ENCODE measurements at places on chromosomes 7 and 10.

DNA sequence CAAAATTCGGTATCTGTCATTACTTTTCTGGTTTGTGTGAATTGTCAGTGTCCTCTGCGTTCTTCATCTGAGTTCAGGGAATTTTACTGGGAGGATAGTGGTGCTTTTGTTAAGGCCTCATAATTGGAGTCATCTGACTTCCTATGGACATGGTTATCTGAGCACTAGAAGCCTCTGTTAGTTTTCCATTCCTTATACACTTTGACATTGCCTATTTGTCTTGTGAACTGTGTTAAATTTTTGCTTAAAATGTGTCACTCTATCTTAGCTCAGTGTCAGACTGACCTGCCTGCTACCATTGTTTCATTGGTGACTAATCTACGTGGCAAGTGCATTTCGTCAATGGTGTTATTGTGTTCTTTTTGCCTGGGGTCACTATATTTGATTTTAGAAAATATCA is 253.3 kb downstream of the SEMA3A start:
- no peak for DNase-seq

GRCh38 chr7:94710256-94710655 is 54.3 kb upstream of the SGCE start:
- DNase-seq: no peak

DNA sequence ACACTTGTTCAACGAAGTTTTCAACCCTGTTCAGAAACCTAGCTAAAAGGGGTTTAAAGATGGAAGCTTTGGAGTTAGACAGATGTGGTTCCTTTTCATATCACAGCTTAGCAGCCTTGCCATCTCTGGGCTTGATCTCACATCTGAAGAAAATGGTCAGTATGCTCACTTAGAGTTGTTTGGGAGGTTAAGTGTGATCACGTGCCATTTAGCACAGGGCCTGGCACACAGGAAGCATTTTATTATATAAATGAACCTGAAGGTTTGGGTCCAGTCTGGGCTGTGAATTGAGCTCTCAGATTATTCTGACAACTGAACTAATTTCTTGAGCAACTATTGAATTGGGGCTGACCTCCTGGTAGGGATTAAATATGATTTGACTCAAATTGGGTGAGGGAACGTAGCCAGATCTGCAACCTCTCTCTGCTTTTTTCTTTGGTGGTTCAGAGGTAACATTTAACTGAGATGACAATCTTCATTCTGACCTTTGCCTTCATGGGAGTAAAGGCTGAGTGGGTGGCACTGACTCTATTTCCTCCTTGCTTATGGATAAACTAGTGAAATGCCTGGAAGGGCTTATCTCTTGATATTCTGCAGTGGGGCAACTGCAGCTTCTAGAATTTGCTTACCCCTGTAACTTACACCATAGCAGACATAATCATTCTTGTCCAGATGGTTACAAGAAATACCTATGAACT is 10.2 kb upstream of the HKDC1 start:
- no peak for DNase-seq

DNA sequence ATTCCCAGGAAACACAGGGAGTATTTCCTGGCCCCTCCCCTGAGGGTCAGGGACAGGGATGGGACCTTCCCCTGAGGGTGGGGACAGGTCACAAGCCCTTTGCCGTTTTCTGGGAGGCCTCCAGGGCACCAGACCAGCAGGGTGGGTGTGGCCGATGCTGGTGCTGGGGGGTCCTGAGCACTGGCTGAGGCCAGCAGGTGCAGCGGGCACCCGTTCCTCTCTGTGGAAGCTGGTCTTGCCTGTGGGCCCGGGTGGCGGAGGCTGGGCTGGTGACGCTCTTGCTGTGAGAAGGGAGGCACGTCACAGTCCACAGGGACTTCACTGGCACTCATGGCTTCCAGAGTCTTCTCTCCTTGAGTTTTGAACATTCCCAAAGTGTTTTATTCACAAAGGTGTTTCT is 44.2 kb upstream of the CFAP46 start:
- DNase-seq: no peak

DNA sequence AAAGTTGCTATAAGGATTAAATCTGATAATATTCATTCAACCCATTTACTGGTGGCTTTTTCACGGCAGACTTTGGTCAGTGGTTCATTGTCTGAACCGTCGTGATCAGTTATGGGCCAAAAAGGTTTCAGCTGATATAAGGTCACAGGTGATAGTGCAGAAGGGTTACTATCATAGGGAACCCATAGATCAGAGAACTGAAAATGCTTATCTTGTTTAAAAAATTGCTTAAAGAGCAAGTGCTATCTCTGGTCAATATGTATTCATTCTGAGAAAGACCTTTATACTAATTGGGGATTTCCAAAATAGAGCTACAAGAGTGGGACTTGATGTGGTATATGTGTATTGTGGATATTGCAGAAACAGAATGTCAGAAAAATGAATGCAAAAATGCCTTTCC is 147.8 kb upstream of the SEMA3E start:
- no peak for DNase-seq

- peak; percentile 30 for DNase-seq
Measured at GRCh38 chr10:75035975-75036708, 75.3 kb upstream of the SAMD8 start.

- no peak for DNase-seq
Measured at GRCh38 chr10:76045174-76045573, 613.8 kb downstream of the LRMDA start.

- DNase-seq: no peak
Measured at GRCh38 chr10:77943121-77943901, 16.8 kb upstream of the DLG5 start.

GRCh38 chr7:134991469-134992339 is 5.4 kb downstream of the AGBL3 start:
- no peak for DNase-seq

DNA sequence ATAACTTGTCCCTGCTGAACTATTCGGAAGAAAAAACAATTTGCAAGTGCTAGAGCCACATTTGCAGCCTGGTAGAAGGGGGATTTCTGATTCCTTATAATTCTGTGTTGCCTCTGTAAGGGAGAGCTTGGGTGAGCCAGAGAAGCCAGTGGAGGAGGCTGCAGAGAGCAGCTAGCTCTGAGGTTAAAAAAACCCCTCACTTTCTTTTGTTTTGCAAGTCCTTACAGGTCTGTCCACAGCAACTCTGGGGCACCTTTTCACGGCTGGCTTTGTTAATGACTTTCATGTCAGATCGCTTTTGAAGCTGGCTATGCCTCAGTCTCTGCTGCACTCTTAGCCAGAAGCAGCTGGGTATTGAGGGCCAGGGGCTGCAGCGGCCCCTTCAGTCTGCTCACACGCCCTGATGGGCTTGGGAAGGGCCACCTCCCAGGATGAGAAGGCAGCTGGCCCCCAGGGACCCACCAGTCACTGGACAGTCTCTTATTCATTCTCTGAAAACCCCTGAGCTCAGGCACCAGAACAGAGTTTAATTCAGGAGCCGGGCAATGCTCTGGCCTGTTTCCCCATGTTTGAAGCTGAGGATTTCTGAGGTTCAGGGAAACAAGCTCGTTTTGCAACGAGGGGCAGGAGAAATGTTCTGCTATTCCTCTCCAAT is 30.9 kb downstream of the TRIM8 start:
- DNase-seq: no peak

DNA sequence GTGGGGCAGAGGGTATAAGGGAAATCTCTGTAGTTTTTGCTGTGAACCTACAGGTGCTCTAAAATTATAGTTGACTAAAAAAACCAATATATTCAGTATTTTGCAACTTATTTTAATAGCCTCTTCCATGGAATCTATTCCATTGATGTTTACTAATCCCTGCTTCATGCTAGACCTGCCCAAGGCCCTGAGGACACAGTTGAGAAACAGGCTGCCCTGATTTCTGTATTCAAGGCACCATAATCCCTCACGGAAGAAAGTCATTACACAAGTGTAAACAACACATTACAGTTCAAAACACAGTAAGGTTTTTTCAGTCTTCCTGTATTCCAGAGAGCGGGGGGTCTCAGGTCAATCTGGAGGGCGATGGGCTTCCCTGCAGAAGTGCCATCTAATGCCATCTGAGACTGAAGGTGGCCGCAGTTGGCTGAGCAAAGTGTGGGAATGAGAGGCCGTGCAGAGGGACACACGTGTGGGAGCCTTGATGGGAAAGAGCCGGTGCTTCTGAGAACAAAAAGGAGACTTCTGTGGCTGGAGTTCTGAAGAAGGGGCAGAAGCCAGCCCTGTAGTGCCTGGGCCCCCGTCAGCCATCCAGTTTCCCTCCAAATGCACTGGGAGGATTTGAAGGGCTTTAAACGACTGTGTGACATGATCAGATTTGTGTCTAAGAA is 146.9 kb downstream of the PTPN20 start:
- no peak for DNase-seq

DNA sequence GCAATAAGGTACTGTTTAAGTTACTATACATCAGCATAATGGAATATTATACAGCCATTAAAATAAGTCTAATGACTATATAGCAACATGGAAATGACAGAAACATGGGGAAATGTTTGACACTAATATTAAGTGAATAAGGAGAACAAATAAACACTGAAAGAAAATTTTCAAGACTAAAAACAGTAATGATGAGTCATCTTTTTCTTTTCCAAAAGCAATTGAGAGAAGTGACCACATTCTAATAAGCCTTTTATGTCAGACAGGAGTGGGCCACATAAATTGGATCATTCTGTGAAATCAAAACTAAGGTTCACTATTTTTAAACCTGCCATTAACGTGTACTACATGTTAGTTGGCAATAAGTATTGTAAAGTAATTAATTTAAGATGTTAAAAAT is 187.5 kb downstream of the AHR start:
- DNase-seq: no peak

DNA sequence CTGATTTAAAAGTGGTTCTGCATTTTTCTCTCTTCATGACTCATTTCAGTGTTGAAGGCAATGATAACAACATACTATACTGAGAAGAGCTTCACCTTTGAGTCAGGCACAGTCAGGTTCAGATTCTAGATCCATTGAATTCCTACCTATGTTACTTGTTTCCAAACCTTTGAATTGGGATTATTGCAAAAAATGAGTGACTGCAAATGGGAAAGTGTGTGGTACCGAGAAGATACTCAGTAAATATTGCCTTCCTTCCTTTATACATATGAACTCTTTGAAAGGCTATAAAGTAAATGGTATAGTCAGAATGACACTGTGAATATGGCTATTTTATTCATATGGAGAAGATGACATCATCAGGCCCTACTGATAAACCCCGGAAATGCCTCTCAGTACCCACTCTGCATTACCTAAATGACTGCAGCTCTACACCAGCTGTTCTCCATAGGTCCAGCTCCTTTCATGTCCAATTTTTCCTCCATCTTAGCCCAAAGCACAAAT is 66.7 kb upstream of the FGL2 start:
- no peak for DNase-seq

DNA sequence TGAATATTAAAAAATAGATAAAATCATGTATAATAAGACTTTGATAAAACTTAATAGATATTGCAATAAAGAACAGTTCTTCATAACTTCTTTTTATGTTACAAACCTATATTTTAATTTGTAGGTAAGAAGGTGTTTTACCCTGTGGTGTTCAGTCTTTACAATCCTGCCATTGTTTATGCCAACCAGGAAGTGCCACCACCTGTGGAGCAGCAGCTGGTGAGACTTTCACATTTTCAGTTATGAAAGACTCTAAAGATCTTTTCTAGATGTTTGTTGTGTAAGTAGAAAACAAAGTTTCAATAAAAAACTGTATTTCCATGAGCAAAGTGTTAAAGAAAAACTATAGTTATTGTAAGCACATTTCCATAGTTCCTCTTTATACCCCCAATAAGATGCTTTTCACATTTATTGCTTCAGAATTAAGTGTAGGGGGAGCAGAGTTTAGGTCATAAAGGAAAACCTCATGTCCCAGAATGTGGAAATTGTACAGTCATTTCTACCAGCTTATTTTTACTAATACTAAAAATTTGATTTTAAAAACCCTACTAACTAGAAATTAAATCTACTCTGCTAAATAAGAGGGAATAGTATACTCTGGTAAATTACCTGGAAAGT is 28.7 kb downstream of the CSGALNACT2 start:
- DNase-seq: no peak

GRCh38 chr7:45259966-45260646 is 102.5 kb downstream of the RAMP3 start:
- peak; percentile 53 for DNase-seq

DNA sequence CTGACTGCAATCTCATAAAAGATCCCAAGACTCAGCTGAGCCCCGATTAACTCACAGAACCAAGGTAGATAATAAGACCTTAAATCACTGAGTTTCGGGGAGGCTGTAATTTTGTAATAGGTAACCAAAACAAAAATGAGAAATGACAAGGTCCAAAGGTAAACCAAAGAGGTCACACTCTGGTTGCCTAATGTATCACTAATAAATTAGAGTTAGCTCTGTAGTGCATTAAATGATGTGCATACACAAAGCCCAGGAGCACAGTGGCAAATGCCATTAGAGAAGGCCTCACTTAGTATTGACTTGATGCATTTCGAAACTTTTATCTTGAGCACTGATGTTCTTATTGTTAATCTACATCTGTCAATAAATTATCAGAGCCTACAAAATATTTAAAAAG is 237.7 kb upstream of the CCDC6 start:
- no peak for DNase-seq

DNA sequence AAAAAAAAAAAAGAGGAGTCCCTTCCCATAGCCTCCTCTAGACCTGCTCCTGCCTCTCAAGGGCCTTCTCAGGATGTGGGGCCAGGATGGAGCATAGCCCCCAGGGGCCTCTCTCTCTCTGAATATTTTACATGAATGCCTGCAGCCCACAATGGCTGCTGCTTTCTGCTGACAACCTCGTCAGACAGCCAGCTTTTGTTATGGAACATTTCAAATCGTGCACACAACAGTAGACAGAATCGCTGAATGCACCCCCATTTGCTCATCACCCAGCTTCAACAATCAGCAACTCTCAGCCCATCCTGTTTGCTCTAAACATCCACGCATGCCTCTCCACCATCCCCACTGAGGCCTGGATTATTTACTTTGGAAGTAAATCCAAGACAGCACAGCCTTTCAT is 5.4 kb downstream of the PLAC9 start:
- no peak for DNase-seq

GRCh38 chr7:43540471-43540870 is 42.4 kb upstream of the STK17A start:
- no peak for DNase-seq

DNA sequence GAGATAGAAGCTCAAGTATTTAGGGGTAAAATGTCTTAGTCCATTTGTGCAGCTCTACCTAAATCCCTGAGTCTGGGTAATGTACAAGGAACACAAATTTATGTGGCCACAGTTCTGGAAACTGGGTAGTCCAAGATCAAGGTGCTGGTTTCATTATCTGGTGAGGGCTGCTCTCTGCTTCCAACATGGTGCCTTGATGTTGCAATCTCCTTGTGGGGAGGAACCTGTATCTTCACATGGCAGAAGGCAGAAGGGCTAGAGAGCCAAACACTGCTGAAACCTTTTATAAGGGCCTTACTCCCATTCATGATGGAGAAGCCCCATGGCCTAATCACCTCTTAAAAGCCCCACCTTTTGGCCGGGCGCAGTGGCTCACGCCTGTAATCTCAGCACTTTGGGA is 8.7 kb upstream of the BAZ1B start:
- no peak for DNase-seq

- no peak for DNase-seq
Measured at GRCh38 chr7:132503415-132503814, 72.9 kb downstream of the PLXNA4 start.

GRCh38 chr7:93165447-93165846 is 17.3 kb upstream of the SAMD9L start:
- DNase-seq: no peak

- no peak for DNase-seq
Measured at GRCh38 chr7:5646846-5647245, 134.6 kb downstream of the RNF216 start.

- DNase-seq: no peak
Measured at GRCh38 chr10:103445767-103446567, 6.2 kb downstream of the CALHM2 start.

Data from stimulated activated CD8-positive, alpha-beta memory T cell treated with anti-CD3 and anti-CD28 coated beads, Interleukin-15, amount 100 ng/mL, for 48 hours (primary cell).